A549 (cell line): ENCODE measurements at places on chromosomes 3 and 15. TPM values are rescaled to one million over a fixed set of nuclear protein-coding genes. Genes with fewer than 3 reads are reported as not detected.
A peak's percentile ranks its signal among the peaks of the same experiment; 100 is the strongest.

GRCh38 chr15:52093539-52094510 lies 18.8 kb downstream of the BCL2L10 start:
- peak; percentile 86 for DNase-seq

DNA sequence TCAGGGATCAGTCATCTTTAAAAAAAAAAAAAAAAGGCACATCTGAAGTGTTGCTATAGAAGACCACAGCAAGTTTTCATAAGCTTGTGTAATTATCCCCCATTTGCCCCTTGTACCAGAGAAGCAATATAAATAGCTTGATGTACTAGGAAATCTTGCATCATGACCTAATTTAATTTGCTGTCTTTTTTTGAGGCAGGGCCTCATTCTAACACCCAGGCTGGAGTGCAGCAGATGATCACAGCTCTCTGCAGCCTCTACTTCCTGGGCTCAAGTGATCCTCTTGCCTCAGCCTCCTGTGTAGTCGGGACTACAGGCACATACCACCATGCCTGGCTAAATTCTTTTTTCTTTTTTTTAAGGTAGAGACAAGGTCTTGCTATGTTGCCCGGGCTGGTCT lies 88.7 kb downstream of the ARIH1 start:
- DNase-seq = no peak

DNA sequence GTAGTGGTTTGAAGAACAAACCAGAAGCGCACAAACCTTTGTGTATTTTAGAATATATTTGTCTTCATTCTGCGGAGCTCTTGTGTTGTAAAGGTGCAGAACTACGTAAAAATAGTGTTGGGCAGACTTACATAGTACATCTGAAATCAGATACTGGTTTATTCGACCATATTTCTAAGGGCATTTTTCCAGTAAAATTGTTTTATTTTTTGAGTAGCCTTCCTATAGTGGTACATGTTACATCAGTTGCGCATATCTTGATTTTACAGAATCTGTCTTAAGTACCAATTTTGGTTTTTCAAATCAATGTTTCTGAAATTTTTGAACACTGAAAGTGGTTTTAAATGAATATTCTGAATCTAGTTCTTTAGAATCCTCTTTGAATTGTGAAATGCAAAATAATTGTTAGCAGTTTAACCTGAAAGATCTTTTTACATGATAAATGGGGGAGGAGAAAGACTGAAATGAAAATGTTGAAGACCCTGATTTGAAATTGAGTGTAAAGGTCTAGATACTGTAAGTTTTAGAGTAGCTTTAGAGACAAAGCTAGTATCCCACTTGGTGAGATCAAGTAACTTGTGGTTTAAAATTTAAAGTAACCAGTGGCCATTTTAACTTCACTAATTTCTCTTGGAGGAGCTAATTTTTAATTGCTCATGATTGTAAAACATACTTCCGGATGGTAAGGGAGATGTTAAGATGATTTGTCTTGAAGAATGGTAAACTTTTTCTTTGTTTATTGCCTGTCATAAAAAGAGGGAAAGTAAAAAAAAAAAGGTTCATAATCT lies 15.5 kb upstream of the CHD2 start:
- DNase-seq = peak; percentile 48

DNA sequence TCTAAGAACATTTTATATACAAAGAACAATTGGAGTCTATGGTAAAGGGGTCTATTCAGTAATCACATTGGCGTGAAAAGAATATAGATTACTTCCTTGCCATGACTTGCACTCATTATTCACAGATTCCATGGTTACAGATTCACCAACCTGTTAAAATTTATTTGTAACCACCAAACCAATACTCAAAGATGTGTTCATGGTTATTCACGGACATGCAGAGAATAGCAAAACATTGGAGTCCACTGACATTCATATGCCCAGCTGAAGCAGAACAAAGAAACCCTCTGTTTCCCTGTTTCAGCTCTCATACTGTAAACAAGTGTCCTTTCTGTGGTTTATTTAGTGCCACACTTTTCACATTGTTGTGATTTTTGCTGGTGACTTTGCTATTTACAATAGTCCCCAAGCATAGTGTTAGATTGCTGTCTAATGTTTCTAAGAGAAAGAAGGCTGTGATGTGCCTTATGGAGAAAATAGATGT lies 185.8 kb upstream of the TTC14 start:
- DNase-seq = no peak

SEMA5B gene
- polyA plus RNA-seq = 0.03 to 0.04 TPM (median 0.03 TPM) in 3 replicates

DNA sequence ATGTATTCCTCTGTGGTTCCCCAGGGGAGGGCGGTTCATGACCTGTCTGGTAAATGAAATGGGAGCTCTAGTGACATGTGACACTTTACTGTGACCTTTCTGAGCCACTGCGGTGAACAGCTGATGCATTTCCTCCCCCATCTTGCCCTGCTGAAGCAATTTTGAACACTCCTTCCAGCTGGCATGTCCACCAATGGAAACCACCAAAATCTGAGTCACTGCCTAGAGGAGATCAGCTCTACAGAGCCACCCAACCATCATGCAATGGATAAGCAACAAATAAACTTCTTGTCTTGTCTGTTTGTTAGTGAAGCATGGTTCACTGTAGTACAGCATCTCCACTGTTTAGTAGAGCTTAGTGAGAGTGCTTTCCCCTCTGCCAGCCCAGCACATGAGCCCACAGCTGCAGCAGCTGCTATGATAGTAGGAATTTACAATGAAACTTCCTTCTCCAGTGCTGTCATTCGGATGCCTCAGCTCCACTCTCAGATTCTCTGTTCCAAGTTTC lies 479.4 kb downstream of the NTRK3 start:
- DNase-seq = no peak

DNA sequence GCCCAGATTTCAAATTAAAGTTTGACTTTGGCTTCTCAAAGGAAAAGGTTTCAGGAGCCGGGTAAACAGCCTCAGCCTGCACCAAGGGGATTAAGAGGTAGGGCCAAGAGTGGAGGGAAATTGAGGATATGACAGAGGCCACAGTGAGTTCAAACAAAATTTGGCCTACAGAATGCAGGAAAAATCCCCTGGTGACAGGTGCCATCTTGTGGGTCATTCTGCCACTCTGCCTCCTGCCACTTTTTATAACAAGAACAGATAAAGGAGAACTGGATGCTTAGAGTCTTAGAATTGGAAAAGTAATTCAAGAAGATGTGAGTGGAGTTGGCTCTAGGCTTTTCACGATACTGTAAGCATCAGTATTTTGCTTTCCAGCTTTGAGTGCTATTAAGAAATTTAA lies 253.2 kb downstream of the NR2F2 start:
- no peak for DNase-seq

DNA sequence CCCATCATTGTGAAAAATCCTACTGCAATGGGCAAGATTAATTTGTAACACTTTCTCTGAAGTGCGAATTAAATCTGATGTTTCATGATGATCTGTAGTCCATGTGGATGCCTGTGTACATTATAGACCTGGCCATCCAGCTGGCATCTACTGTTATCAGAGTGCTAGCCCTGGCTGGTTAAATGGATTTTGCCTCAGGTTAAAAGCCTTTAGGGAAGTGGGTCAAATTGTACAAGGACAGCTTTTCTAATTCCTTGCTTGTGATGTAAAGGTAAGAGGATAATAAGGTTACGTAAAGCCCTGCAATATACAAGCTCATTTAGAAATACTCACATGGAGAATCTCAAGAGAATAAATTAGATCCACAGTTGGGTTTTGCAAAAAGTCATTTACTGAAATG lies 138.2 kb downstream of the EPHA3 start:
- no peak for DNase-seq

- DNase-seq = peak; percentile 54
Observed at GRCh38 chr15:29522373-29523276, 253.0 kb upstream of the NSMCE3 start.

BTD gene
- 13.4 to 17.6 TPM (median 16.5 TPM) in 3 replicates for polyA plus RNA-seq

- DNase-seq = no peak
Observed at GRCh38 chr3:42402394-42403096, 7.9 kb downstream of the LYZL4 start.

DNA sequence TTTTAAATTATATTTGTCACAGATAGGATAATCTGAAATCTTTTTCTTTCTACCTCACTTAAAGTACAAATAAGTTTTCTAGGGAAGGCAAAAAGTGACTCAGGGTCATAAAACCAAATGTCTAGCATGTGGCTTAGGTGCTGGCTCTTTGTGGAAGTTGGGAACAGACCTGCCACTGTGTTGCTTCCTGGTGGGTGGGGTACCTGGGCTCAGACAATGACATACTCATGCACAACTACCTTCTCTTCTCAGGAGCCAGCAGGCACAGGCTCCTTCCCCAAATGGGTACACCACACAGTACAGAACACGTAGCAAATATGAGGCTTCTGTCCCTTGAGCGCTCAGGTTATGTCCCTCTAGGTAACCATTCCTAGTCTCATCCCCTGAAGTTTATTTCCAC lies 40.1 kb upstream of the MUC13 start:
- DNase-seq = no peak

GRCh38 chr3:188594139-188594538 lies 440.2 kb downstream of the LPP start:
- no peak for DNase-seq

GRCh38 chr3:120145542-120146285 lies 51.5 kb upstream of the GSK3B start:
- peak; percentile 61 for DNase-seq

DNA sequence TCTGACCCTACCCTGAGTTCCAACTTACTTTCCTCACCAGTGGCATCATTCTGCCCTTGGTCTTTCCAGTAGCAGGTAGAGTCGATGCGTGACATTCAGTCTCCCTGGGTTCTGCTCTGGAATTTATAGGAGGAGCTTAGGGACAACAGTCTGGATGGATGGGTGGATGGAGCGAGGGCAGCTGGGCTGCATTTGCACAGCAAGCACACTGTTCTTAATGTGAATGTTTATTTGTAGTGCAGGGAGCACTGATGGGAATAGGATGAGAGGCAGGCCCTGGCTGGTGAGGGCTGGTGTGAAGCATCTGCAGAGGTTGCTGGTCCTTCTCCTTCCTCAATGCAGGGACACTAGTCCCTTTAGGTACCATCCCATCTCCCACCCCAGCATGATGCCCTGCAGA lies 176.2 kb downstream of the EPHB1 start:
- no peak for DNase-seq

- no peak for DNase-seq
Observed at GRCh38 chr3:139005356-139005993, 593 bp downstream of the PRR23A start.

CHL1 gene
- polyA plus RNA-seq = not detected in 3 replicates

DNA sequence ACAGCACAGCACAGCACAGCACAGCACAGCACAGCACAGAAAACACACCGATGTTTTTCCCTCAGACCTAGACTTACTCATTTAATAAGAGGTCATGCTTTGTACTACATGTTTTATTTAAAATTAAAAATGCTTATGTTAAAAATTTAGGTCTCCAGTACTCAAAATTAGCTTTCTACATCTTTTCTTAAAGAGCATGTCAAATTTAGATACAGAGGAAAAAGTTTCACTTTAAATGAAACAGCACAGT lies 78.7 kb downstream of the CHAC1 start:
- DNase-seq = no peak

SUSD5 gene
- 1.7 to 2.0 TPM (median 2.0 TPM) in 3 replicates for polyA plus RNA-seq

DNA sequence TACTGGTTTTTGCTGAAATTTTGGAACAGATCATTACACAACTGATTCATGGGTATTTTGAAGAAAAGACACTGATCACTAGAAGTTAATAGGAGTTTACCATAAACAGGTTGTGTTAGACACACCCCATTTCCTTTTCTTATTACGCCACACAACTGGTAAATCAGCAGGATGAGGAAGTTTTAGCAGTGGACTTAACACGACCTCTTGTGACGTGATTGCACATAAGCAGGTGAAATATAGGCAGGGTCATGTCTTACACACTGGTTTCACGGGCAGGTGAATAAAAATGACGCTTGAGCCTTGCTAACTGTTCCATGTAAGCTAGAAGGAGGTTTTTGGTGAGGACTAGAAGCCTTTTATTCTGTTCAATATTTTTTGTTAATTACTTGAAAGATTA lies 27.1 kb upstream of the TPRG1 start:
- DNase-seq = peak; percentile 47

DNA sequence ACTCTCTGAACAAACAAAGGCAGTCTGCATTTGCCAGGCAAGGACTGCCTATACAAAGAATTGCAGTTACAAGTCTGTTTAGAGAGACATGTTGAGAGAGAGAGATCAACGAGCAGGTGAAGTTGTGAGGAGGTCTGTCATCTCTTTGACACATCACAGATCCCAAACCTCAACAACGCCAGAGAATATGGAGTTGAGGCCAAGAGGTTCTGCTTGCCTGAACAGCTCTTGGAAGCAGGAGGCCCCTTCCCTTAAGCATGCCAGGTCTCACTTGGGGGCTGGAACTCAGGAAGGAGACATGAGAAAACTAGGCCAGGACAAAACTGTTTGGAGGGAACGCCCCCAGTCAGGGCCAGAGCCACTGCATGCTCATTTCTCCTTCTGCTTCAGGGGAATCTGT lies 22.3 kb upstream of the MUSTN1 start:
- no peak for DNase-seq

- no peak for DNase-seq
Observed at GRCh38 chr3:27454914-27455313, 29.3 kb downstream of the SLC4A7 start.

IL17RE gene
- polyA plus RNA-seq = 0.44 to 0.67 TPM (median 0.47 TPM) in 3 replicates

ZDHHC19 gene
- 0.12 to 0.15 TPM in 2 of 3 replicates, not detected in the other for polyA plus RNA-seq

GRCh38 chr15:68743256-68743655 lies 77.4 kb downstream of the ANP32A start:
- no peak for DNase-seq

ZNF621 gene
- polyA plus RNA-seq = 6.8 to 7.3 TPM (median 7.3 TPM) in 3 replicates

CCDC80 gene
- 111 to 168 TPM (median 148 TPM) in 3 replicates for polyA plus RNA-seq

SLC30A4 gene
- polyA plus RNA-seq = 2.1 to 2.7 TPM (median 2.2 TPM) in 3 replicates

GRCh38 chr3:127629467-127630403 lies 750 bp downstream of the PODXL2 start:
- DNase-seq = no peak

PATL2 gene
- polyA plus RNA-seq = 0.12 to 0.13 TPM in 2 of 3 replicates, not detected in the other

DNA sequence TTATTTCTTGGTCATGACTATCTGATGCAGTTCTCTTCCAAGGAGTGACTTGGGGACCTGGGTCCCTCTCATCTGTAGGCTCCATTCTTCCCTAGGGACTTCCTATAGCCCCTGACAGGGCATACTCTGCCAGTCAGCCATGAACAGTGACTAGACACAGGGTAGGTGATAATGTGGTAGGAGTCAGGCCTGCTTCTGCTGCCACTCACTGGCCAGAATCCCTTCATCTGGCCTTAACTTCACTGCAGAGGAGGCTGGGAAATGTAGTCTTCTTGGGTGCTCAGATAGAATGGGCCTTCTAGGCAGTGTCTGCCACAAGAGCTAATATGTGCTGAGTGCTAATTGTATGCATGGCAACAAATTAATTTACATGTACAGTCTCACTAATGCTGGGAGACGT lies 84.5 kb downstream of the CACNA2D3 start:
- peak; percentile 5 for DNase-seq

DNA sequence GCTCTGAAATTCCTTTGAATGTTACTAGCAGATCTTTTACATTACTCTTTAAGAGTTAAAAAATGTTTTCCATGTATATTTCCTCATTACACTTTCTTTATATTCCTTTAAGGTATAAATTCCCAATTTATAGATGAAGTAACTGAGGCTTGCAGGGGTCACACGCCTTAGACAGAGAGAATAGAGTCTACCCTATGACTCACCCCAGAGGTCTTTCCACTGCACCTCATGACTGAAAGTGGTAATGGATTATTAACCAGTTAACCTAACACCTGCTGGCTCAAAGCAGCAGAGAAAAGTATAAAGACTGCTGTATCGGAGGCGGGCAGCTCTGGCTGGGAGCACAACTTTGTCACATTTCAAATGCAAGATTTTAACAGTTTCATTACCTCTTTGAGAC lies 37.7 kb downstream of the LDHAL6B start:
- peak; percentile 65 for DNase-seq
